ENCODE measurements at places on chromosomes 2 and 18.

DNA sequence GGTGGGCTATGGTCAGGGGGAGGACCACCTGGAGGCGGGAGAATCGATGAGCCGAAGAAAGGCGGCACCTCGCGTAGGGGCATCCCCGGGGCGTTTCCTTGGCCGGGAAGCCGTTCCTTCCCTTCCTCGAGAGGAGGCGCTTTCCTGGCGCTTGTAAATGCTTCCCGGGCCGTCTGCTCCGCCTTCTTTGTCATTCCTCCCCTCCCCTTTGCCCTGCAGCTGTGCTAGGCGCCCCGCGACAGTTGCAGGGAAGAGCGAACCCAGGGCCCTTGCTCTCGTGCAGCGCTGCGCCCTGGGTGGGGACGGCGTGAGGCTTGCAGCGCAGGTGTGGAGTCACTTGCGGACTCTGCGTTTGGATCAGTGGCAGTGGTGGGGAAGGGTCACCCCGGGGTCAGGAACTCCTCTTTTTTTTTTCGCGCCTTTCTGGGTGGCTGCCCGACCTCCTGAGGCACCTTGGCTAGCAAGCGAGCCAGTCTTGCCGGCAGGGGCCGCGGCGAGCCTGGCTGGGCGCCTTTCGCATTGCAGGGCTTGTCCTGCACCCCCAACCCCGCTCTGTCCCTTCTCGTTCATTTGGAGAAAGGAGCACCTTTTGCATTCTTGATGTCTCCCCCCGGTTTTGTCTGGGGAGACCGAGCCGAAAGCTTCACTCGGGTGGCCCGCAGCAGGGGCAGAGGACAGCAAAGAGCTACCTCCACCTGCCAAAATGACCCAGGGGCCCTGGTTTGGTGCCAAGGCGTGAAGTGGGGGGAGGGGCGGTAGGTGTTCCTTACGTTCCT lies 858 bp downstream of the KCNS3 start:
- H3K4me1 ChIP-seq, result peaks cover 19% of the 10 kb centered on the region
- ATAC-seq, result peak; percentile 54
- H3K36me3 ChIP-seq, result no peaks in the 10 kb centered on the region
- peaks cover 50% of the 10 kb centered on the region for H3K27me3 ChIP-seq

- peaks cover 7% of the 10 kb centered on the region for H3K36me3 ChIP-seq
- ATAC-seq, result no peak
- H3K4me3 ChIP-seq, result no peak overlapping the region
- H3K27ac ChIP-seq, result no peak overlapping the region
These were observed 12.3 kb upstream of the SETBP1 start for GRCh38 chr18:44668270-44668975.

DNA sequence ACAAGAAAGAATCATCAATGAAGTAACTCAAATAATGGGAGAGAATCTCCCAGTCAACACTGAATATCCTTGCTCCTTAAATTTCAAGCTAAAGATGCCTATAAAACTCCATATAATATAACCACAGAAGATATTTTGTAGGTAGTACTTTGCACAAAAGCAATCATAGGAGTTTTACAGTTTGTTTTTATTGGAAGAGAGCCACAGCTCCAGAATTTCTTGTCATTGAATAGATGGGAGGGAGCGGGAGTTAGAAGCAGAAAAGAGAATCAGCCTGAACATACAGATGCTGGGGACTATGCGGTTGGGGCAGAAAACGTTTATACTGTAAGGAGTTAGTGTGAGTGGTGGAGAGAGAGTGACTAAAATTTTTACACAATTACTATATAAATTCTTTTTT lies 18.3 kb upstream of the SMAD4 start:
- ATAC-seq, result no peak
- H3K27ac ChIP-seq, result no peak overlapping the region
- no peaks in the 10 kb centered on the region for H3K27me3 ChIP-seq
- no peak overlapping the region for H3K4me3 ChIP-seq
- no peaks in the 10 kb centered on the region for H3K4me1 ChIP-seq

DNA sequence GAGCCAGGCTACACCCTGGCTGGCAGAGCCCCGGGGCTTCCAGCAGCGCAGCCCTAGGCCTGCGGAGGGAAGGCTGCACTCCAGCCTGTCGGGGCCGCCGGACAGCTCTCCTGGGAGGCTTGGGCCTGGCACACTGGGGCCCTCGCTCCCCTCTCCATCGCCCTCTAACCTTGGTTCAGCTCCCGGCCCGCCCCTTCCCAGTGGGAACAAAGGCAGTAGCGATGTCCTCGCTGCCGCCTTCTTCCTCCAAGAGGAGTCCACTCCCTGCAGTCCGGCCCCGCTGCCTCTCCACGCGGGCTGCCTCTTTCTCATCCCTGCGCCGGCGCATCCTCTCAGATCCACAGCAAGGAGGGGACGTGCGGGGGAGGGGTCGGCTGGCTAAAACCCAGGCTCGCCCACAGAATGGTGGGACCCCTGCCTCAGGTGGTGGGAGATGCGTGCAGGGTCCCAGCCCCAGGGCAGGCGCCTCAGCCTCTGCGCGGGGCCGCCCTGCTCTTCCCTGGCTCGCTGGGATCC lies 138.1 kb downstream of the TWIST2 start:
- no peaks in the 10 kb centered on the region for H3K4me1 ChIP-seq
- peaks cover 17% of the 10 kb centered on the region for H3K27me3 ChIP-seq
- H3K36me3 ChIP-seq, result no peaks in the 10 kb centered on the region
- no peak for ATAC-seq

GRCh38 chr2:148546270-148546669 lies 98.3 kb upstream of the EPC2 start:
- no peaks in the 10 kb centered on the region for H3K36me3 ChIP-seq
- H3K27me3 ChIP-seq, result no peaks in the 10 kb centered on the region
- H3K27ac ChIP-seq, result no peak overlapping the region
- peaks cover 8% of the 10 kb centered on the region for H3K4me1 ChIP-seq
- no peak overlapping the region for H3K4me3 ChIP-seq

DNA sequence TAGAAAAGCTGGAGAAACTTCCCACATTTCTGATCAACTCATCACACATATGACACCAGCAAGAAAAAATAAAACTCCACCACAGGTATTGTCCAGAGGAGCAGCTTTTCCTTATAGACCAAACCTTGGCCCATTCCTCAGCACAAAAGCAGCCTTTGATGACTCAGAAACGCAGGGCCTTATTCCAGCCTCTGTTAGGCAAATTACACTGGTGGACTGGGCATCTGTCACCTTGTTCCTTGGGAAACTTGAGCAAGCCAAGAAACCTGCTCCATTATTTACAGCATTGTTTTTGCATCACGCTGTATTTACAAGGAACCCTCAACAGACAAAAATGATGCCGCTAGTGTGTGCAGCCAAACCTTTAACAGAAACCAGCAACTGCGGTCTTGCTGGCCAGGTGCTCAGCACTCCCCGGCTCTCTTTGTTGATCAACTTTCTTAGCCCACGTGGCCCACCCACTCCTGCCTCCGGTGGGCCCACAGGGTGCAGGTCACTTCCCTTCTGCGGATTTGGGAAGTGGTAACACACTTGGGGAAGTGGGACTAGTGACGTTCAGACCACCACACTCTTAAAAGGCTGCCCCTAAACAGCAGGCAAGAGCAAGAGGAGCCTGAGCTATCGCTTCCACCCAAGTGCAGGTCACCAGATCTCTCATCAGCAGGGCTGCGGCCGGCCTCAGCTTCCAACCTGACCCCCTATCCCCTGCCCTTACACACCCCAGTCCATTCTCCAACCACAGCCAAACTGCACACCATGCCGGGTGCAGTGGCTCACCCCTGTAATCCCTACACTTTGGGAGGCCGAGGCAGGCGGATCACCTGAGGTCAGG lies 1.5 kb downstream of the AP1S3 start:
- no peaks in the 10 kb centered on the region for H3K27me3 ChIP-seq
- peak; percentile 93 for ATAC-seq
- H3K4me1 ChIP-seq, result peaks cover 74% of the 10 kb centered on the region
- peak overlapping the region; percentile 96 for H3K4me3 ChIP-seq

- H3K36me3 ChIP-seq, result no peaks in the 10 kb centered on the region
- H3K4me3 ChIP-seq, result no peak overlapping the region
- no peak for ATAC-seq
- H3K4me1 ChIP-seq, result no peaks in the 10 kb centered on the region
These were observed 359.6 kb downstream of the MEIS1 start for GRCh38 chr2:66794551-66794950.

- no peak for ATAC-seq
- H3K4me1 ChIP-seq, result no peaks in the 10 kb centered on the region
- H3K4me3 ChIP-seq, result peak overlapping the region; percentile 18
These were observed 217.9 kb downstream of the VAPA start for GRCh38 chr18:10131460-10132395.

- H3K27ac ChIP-seq, result no peak overlapping the region
- no peaks in the 10 kb centered on the region for H3K36me3 ChIP-seq
- no peak overlapping the region for H3K4me3 ChIP-seq
- H3K4me1 ChIP-seq, result no peaks in the 10 kb centered on the region
- ATAC-seq, result no peak
These were observed 284.2 kb upstream of the TANK start for GRCh38 chr2:160876029-160876428.

DNA sequence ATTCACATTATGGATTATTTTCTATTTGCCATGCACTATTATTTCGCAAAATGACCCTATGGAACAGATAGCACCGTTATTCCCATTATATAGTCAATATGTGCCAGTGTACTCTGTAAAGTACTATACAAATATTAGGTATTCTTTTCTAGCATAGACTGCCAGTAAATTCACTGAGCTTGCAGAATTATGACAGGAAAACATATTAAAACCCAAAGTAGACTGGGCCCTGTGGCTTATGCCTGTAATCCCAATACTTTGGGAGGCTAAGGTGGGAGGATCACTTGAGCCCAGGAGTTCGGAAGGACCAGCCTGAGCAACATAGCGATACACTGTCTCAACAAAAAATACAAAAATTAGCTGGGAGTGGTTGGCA lies 1.1 kb upstream of the DYM start:
- no peaks in the 10 kb centered on the region for H3K36me3 ChIP-seq
- no peak for ATAC-seq
- H3K4me1 ChIP-seq, result peaks cover 33% of the 10 kb centered on the region
- no peak overlapping the region for H3K27ac ChIP-seq
- H3K27me3 ChIP-seq, result no peaks in the 10 kb centered on the region

DNA sequence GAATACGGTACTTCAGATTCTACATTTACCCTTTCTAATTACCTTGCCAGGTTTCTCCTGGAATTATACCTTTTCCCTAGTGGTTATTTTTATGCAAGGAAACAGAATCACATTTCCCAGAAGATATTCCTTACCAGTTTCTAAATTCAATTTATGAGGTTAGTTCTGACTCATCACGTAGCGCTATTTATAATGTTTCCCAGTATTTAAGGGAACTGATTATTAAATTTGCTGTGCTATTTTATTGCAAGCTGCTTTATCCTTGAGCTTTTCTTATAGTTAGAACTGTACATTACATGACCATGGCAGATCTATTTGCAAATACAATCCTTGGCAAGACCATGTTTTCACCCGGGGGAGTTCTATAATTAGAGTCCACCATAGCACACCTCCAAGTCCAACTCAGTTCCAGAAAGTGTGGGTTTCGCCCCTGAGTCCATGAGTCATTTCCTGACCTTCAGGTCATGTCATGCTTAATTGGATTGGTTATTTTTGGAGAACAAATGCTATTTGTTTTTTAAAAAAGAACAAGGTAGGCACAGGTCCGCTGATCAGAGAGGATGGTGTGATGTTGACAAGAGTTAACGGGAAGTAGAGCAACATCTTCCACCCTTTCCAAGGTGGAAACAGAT lies 126.6 kb downstream of the ZNF532 start:
- H3K4me1 ChIP-seq, result peaks cover 53% of the 10 kb centered on the region
- H3K27me3 ChIP-seq, result no peaks in the 10 kb centered on the region
- ATAC-seq, result peak; percentile 93
- peaks cover 33% of the 10 kb centered on the region for H3K36me3 ChIP-seq
- peak overlapping the region; percentile 83 for H3K27ac ChIP-seq
- H3K4me3 ChIP-seq, result peak overlapping the region; percentile 8

DNA sequence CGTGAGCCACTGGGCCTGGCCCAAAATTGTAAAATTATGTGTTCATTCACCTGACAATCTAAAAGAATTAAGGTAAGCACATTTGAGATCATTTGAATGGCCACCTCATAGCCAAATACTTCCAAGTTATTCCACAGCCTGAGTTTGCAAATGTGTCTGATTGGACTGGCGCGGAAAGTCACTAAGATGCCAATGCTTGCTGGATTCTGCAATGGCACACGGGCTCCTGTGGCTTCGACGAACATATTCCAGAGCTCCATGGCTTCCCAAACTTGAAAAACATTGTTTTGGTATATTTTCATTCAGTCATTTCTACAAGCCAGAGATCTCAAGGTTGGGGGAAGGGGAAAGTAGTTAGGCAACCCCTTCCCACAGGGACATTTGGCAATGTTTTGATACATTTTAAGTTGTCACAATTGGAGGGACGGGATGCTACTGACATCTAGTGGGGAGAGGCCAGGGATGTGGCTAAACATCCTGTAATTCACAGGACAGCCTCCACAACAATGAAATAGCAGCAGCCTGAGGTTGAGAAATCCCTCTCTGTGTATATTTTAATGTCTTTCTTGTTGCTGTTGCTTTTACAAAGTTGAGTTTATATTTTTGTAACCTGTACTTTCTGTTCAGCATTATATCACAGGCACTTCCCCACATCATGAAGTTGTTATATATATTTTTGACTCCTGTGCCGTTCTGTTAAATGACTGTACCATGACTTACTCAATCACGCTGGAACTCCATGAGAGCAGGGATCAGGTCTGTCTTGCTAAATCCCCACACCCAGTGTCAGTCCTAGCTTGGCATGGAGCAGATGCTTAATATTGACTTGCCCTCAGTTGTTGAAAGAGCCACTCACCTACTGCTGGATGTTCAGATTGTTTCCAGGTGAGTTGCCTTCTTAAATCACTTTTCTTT lies 56.9 kb downstream of the COL4A4 start:
- H3K4me3 ChIP-seq, result no peak overlapping the region
- H3K27me3 ChIP-seq, result no peaks in the 10 kb centered on the region
- no peak for ATAC-seq
- peaks cover 17% of the 10 kb centered on the region for H3K36me3 ChIP-seq

GRCh38 chr2:65566617-65567016 lies 134.2 kb upstream of the SPRED2 start:
- peaks cover 6% of the 10 kb centered on the region for H3K4me1 ChIP-seq
- peaks cover 38% of the 10 kb centered on the region for H3K27me3 ChIP-seq
- no peak overlapping the region for H3K4me3 ChIP-seq
- peak; percentile 47 for ATAC-seq

DNA sequence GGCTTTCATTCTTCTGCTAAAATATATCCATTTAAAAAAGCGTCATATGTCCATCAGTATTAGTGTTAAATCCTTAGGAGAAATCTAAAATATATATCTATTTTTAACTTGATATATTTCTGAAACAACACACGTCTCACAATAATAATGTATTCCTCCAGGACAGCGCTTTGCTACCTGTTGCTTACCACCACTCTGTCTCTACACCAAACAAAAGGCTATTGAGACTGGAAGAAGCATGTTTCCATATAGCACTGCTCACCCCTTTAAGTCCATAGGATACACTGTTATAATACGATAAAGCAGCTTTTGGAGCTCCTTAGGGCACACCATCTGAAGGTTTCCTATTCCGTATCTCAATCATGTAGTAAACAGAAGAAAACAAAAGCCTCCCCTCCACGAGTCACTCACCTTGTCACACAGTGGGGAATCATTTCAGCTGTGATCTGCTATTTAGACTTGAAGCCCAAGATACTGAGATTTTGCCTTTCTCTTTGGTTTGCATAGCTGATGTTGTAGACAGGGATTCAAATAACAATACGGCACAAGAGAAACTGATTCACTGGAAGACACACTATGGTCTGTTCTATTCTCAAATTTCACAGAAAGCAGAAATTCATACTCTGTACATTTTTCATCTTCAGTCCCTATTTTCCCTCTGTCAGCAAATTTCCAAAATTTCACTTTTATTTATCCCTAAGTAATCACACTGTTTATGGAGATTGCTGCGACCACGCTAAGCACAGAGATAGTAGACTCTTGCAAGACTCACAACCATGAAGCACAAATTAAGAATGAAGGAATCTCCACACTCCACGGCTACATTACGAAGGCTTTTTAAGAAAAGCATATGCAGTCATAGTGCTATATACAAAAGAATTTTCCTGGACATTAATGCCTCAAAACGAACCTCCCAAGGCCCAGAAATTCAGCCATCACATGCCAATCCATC lies 187.1 kb downstream of the TCF4 start:
- no peaks in the 10 kb centered on the region for H3K27me3 ChIP-seq
- H3K27ac ChIP-seq, result no peak overlapping the region
- no peak overlapping the region for H3K4me3 ChIP-seq

Data from stimulated activated memory B cell treated with anti-CD40 and anti-IgM and Interleukin-4, amounts not matched to agents 10 μg/mL and 1 μg/mL and 100 μg/mL, for 72 hours (primary cell).